Subcutaneous adipose tissue (tissue), 4 donors: ENCODE measurements at places on chromosomes 12 and 14. TPM values are rescaled to one million over a fixed set of nuclear protein-coding genes. Genes with fewer than 3 reads are reported as not detected.

GUCY2C gene
- not detected for total RNA-seq

RHEBL1 gene
- total RNA-seq = 0.65 TPM

KLRK1 gene
- total RNA-seq = 2.6 TPM

RDH5 gene
- total RNA-seq = 110 TPM

GLT1D1 gene
- not detected for total RNA-seq
